ENCODE measurements at places on chromosomes 11 and 22. TPM values are rescaled to one million over a fixed set of nuclear protein-coding genes. Genes with fewer than 3 reads are reported as not detected.

DNA sequence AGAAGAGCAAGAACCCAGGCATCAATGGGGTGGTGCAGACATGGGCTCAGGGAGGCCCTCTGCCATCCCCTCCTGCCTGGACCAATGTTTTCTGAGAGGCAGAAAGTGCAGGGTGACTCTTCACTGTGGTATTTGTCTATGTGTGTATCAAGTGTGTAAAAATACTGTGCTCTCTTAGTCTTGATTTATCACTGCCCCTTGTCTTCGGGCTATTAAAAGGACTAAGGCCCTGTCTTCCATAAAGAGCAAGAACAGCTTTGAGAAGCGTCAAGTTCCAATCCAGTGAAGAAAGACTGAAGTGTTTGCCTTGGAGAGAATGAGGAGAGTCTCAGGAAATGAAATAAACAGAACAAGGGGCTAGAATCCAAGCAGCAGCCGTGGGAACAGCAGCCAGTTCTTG lies 14.4 kb downstream of the PRSS23 start:
- no peak for DNase-seq

- DNase-seq, result peak; percentile 60
These were observed 26.9 kb downstream of the POLR3H start for GRCh38 chr22:41517172-41518047.

- peak; percentile 13 for DNase-seq
These were observed 60.8 kb downstream of the SIK3 start for GRCh38 chr11:117037279-117037974.

GRCh38 chr11:134277183-134278001 lies 1.2 kb downstream of the GLB1L3 start:
- peak; percentile 22 for DNase-seq

DNA sequence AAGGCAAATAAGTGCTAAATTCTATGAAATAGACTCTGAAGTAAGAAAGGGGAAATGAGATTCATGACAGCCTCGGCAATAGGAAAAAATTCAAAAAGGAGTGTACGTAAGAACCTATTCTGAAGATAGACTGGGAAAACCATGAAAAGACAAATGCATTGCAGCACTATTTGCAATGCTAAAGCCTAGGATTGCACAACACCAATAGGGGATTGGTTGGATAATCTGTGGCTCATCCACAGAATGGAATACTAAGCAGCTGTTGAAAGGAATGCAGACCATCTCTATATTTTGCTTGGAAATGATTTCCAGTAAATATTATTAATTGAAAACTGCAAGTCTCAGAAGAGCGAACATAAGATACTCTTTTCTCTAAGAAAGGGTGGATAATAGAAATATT lies 91.7 kb upstream of the CLMP start:
- no peak for DNase-seq

The OR4C45 gene
- polyA plus RNA-seq, result not detected

The NRXN2 gene
- 117 TPM for polyA plus RNA-seq

The MRGPRX4 gene
- not detected for polyA plus RNA-seq

Data from brain (organoid and tissue), 16 donors.